ENCODE measurements at places on chromosomes 2 and 18. TPM values are rescaled to one million over a fixed set of nuclear protein-coding genes. Genes with fewer than 3 reads are reported as not detected.

Gene ACMSD
- total RNA-seq = not detected

Gene GCG
- total RNA-seq = not detected

- DNase-seq = no peak
Observed at GRCh38 chr2:64492272-64492671, 31.9 kb upstream of the AFTPH start.

- DNase-seq = peak; percentile 52
Observed at GRCh38 chr2:105969552-105969951, 224.5 kb downstream of the UXS1 start.

DNA sequence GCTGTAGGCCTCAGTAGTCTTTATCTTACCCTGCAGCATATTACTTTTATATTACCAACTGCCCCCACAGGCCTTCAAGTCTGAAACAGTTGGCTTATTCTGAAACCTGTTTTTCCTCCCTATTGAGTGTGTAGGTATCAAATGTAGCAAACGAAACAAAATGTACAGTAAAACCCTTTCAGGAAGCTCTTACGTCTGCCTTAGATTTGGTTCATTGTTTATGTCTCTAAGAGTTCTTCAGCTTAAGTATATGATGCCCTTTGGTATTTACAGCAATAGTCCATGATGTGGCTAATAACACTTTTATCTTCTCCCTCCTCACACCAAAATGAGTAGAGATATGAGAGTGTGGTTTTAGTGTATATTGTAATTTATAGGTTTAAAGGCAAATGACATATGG lies 108.8 kb downstream of the DOCK10 start:
- no peak for DNase-seq

DNA sequence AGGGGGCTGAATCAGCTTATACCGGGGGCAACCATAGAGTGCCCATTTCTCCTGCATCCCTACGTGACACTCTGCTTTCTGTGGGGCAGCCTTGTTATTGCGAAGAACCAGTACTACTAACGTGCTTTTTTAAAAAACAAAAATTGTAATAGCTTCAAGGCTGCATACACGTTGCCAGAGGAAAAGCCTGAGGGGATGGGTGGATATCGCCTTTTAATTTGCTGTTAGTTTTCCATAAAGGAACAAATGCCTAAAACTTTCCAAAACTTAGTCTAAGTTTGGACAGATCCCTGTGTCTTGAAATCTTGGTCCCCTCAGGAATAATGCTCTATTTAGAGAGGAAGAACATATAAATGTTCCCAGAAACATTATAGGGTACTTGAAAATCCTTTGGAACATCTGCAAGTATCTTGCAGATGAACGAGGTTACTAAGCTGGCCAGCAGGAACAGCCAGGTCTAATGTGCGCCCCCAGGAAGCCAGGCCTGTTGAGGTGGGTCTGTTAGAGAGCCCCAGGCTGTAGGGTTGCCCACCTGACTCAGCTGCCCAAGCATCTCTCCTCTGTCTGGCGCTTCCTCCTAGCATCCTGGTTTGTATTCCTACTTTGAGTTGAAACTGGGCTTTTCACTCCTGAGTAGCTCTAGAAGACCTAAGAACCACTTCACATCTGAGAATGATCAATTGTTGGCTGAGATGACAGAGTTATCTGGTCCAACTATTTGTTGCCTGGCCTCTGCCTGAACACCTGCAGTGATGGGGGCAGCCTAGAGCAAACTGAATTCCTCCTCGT lies 96.9 kb downstream of the TGOLN2 start:
- no peak for DNase-seq

DNA sequence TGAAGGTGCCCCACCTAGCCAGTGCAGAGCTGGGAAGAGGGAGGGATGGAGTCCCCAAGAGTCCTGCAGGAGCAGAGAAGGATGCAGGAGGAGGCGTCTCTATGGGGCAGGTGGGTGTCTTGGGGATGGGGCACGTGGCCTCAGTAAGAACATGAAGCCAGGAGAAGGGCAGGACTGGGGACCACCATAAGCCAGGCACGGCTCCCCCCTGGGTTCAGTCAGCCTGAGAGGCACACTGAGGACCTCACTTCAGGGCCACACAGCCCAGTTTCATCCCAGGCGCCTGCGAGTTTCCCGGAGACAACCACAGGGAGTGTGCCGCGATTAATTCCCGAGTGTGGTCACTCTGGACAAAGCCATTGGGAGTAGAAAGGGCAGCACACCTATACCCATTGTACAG lies 120.3 kb downstream of the GYPC start:
- no peak for DNase-seq

Measured in HT1080 (cell line).